CD4-positive, alpha-beta T cell (primary cell): ENCODE measurements at places on chromosomes 3 and 15.
A peak's percentile ranks its signal among the peaks of the same experiment; 100 is the strongest.

DNA sequence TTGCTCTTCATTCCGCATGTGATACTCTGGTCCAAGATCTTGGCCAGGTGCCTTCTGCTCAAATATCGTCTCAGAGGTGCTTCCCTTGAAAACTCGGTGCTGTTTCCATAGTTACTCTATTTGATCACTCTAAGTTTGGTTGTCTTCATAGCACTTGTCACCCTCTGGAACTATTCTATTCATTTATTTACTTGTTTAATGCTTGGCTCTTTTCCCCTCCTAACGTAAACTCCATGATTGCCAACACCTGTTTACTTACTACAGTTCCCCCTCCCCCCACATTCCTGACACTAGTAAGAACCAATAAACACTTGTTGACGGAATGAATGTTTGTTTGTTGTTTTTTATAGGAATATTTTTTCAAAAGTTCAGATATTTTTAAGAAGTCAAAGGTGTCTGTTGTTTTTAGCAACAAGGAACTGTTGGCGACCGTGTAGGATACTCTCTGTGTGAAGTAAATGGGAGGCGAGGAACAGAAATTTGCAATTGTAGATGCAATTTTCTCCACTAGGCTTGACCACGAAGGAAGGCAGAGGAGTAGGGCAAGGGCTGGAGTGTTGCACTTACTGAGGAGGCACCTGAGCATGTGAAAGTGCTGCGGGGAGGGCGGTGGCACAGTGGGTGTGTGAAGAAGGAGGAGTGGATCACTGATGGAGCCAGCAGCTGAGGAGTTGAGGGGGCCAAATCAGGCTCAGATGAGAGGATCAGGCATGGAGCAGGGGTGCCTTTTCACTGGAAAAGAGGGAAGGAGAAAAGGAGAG, 48.4 kb downstream of the MOBP start:
- DNase-seq, result no peak

DNA sequence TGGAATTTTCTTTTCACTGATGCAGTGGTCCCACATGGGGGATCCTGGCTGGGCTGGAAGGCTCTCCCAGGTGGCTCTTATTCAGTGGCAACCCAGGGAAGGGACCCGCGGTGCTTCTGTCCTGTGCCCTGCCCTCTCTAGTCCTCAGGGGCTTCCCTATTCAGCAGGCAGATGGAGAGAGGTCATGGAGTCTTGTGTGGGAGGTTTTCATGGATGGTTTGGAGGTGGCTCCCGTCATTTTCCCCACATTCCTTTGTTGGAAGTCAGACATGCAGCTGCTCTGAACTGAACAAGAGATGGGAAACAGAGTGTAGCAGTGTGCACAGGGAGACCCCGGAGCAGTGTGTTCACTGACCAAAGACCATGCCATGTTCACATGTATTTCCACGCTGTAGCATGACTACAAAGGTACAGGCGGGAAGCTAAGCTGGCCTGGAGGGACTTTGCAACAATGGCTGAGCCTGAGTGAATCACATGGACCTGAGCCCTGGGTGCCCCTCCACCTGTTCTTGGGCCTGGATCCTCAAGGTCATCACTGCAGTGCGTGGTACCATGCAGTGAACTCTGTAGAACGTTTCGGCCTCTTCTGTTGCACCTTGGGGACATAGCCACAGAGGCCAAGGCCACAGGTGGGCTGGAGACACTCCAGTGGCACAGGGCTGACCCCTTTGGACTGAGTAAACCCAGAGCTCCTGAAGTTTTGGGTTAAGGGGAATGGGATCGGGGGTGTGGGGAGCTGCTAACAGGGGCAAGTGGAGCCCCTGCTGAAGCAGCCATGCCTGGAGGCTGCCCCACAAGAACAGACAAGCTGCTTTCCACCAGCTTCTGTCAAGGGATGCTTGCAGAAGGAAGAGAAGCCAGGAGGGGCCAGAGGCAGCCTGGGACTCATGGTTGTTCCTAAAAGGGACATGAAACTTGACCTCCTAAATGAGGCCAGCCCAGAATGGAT, 123.0 kb downstream of the ASB7 start:
- no peak for DNase-seq

GRCh38 chr3:43286841-43287499, 630 bp downstream of the SNRK start:
- peak; percentile 7 for DNase-seq

DNA sequence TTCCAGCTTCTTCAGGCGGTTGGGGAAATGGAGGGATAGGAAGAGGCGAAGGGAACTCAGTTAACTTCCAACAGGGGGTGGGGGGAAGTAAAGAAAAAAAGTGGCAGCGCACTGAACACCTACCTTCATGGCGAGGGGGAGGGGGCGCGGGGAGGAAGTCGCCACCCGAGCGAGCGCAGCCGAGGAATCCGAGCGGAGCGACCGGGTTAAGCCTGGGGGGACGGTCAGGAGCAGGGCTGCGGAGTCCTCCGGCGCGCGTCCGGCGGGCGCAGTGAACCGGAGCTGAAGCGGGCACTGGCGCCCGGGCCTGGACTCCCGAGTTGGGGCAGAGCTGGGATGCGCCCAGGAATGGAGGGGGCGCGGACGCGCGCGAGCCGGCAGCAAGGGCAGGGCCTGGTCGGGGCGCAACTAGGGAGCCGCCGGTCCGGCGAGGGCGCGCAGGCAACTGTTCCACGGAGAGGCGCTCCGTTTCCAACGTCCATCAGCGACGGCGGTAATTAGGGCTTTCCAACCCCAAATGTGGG, at the start of gene WNT5A:
Gene WNT5A, minus strand, starts transcription at position 450 of the 524 bp plus-strand sequence. Its CDS starts 321 bp downstream, at position 129.
- DNase-seq, result no peak

- DNase-seq, result no peak
Measured at GRCh38 chr15:43776101-43776717, 557 bp downstream of the ELL3 start.

- no peak for DNase-seq
Measured at GRCh38 chr3:161689584-161690298, 193.1 kb downstream of the OTOL1 start.

DNA sequence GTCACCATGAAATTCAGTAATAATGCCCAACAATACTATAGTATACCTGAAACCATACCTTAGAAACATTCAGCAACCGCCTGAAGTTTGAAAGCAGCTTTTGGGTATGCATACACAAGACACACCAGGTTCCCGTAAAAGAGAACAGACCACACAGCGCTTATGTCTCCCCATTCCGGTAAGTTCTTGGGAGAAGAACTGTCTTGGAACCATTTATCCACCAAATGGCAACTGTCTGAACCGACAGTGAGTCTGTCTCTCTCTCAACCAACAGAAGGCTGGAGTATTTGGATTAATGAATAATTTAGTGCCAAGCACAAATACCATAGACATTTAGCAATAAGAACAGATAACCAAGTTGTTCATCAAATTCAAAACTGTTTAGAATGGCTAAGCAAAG, 7.6 kb downstream of the RGMA start:
- no peak for DNase-seq

GRCh38 chr3:62139957-62140356, 233.4 kb downstream of the FEZF2 start:
- DNase-seq, result no peak

GRCh38 chr15:59313641-59314332, 58.9 kb downstream of the MYO1E start:
- no peak for DNase-seq

GRCh38 chr15:37480482-37480881, 380.1 kb upstream of the MEIS2 start:
- no peak for DNase-seq

DNA sequence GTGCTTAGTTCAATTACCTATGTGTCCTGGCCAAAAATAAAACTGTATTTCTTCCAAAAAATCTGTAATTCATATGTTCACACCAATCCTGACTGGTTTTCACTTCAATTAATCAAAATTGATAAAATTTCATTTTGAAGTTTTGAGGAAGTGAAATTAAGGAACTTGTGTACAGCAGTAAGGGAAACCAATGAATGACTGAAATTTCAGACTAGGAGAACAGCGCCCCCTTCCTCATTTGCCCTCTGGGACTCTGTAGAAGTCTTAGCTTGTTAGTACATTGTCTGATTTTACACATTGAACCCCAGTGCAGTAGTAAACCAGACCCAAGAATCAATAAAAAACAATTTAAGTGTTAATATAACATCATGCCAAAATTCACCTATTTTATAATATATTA, 495.3 kb upstream of the AGTR1 start:
- DNase-seq, result no peak

DNA sequence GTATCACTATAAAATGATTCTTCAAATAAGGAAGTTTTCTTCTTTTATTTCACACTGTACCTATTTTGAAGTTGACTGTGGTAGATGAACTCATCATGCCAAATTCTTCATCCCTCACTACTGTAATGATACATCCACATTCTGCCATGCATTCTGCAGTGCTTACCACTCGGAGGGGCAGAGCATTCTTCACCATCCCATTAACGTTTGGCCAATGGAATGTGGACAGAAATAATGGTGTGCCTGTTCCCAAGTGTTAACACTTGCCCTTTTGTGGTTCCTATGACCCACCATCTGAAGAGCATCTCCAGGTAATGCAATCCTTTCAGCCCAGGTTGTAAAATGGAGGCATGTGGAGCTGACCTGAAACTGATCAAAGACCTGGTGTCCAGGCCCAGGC, 18.6 kb downstream of the GOLIM4 start:
- DNase-seq, result no peak

- no peak for DNase-seq
Measured at GRCh38 chr3:61650276-61650675, 88.9 kb downstream of the PTPRG start.

GRCh38 chr3:137163241-137163871, 205.6 kb downstream of the IL20RB start:
- no peak for DNase-seq

DNA sequence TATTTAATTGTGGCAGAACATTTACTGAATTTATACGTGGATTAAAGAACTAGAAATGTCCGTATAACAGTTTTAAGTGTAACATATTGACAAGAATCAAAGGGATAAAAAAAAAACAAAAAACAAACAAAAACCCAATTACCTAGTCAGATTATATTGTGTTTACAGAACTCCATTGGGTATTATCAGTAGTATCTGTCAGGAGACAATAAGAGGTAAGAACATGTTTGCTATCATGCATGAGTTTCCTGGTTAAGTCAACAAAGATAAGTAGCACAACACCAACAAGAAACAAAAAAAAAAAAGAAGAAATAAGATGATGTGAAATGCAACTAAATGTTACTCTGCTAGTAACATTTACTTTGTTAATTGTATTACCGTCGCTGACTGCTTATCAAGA, 570.6 kb downstream of the ZBBX start:
- no peak for DNase-seq

DNA sequence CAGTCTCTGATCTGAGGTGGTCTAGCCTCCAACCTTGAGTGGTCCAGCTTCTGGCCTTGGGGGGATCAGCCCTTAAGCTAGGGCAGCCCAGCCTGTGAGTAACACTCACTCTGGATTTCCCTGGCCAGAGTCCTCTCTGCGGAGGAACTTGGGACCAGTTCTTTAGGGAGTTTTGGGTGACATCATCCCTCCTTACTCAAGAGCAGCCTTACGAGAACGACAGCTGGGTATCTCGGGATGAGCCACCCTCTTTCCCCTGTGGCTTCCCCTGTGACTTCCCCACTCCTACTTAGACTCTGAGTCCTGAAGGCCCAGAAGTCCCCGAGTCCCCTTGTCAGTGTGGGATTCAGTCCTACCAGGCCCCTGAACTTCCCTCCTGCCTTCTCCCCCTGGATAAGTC, 10.2 kb upstream of the PLXND1 start:
- no peak for DNase-seq

DNA sequence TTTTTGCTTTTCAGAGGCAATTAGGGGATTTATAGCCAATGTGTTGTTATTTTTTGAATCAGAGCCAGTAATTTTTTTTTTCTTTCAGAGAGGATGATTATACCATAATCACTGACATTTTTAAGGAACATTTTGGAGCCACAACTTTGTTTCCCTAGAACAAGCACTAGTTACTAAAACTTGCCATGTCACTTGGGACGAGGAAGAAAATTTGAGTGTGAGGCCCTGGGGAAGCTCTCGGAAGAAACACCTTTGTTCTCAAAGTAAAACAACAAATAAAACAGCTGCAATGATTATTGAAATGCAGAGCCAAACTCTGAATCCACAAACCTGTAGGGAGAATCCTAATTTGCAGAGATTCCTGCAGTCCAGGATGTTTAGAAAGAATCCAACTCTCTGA, 69.7 kb downstream of the PDZRN3 start:
- no peak for DNase-seq

DNA sequence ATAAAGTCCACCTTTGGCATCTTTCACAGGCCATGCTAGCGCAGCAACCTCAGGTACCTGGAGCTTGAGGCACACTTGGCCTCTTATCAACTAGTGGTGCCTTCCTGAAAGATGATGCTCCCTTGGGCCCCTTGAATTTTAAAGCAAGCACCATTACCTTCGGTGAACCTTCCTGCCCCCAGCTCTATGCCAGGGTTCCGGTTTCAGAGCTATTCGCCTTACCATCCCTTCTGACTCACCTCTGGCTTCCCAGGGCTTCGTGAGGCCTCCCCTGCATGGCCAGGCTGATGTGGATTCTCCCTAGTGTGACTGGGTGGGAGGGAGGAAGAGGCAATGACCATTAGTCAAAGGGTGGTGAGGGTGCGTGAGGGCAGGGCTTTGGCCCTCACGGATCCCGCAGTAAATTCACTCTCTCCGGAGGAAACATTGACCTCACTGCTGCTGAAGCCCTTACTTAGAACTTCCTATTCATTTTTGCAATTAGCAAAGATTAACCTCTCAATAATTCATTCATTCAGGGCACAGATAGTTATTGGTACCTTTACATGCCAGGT, 16.3 kb downstream of the BHLHE40 start:
- DNase-seq, result no peak

DNA sequence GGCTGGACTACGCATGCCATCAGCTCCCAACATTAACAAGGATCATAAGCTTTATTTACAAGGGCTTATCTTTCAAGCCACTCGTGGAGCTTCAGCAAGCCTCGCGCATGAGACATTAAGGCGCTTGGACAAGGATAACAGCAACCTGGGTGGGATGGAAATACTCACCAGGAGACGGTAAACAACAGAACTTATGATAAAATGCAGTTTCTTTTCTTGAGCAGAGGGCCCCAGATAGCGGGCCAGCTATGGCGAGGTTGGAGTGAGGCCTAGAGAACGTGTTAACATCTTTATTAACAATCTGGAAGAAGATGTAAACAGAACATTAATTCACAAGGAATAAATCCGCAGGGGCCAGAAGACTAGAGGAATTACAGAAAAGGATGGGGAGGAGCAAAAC, 158.2 kb downstream of the NTRK3 start:
- no peak for DNase-seq

GRCh38 chr3:52710512-52710911, 4.6 kb downstream of the SPCS1 start:
- DNase-seq, result no peak

- DNase-seq, result no peak
Measured at GRCh38 chr15:96992817-96993216, 662.3 kb downstream of the NR2F2 start.

DNA sequence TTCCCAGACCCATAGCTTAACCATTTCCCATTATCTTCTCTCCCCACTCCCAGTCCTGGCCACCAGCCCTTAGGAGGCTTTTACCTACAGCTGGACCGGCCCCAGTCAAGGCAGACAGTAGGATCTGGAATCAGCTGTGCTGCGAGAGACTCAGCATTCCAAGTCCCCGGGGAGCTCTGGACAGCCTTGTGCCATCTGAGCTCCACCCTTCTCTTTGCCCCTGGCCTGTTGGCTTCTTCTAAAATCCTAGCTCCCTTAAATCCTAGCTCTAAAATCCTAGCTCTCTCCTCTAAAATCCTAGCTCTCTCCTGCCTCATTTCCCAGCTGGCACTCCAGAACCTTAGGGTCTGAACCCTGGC, 21.3 kb downstream of the MEGF11 start:
- no peak for DNase-seq

GRCh38 chr3:197881970-197882338, 68.0 kb upstream of the RPL35A start:
- no peak for DNase-seq

GRCh38 chr3:142898346-142899213, 9.7 kb upstream of the PCOLCE2 start:
- DNase-seq, result no peak
